Globus pallidus (tissue), 1 donor: ENCODE measurements at places on chromosomes 2 and 18.

- DNase-seq = no peak
Measured at GRCh38 chr2:212348501-212348900, 190.1 kb downstream of the ERBB4 start.

- DNase-seq = peak; percentile 74
Measured at GRCh38 chr2:65264821-65265670, 37.4 kb downstream of the ACTR2 start.

- DNase-seq = no peak
Measured at GRCh38 chr2:43427032-43427424, 168.8 kb downstream of the THADA start.

DNA sequence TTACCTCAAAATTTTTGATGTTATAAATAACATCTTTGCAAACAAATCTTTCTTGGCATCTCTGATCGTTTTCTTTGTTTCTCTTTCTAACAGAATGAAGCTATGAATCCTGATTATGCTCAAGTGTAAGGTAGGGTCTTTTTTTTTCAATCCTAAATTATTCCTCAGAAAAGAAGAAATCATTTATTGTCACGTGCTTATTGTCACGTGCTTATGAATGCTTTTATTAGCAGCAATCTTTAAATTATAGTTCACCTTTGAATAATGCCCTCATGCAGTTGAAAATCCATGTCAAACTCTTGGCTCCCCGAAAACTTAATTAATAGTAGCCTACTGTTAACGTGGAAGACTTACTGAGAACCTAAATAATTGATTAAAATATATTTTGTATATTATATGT, 39.2 kb upstream of the EPAS1 start:
- DNase-seq = no peak

- DNase-seq = no peak
Measured at GRCh38 chr2:238169708-238170251, 11.0 kb downstream of the ERFE start.

GRCh38 chr2:20443276-20443920, 3.5 kb upstream of the RHOB start:
- DNase-seq = peak; percentile 70

DNA sequence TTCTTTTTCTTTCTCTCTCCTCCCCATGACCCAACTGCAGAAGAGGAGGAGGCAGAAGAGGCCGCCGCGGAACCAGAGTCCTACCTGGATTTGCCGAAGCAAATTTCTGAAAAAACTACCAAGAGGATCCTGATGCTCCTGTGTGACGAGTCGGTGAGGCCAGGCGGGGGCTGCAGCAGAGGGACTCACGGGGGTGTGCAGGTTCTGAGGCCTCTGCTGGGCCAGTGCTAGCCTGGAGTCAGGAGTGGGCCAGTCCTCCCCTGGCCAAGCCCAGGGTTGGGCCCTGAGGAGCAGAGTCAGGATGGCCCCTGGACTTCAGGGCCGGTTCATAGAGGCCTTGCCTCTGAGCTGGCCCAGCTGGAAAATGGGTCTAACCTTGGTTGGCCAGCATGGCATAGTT, 29.3 kb downstream of the OTOF start:
- no peak for DNase-seq

DNA sequence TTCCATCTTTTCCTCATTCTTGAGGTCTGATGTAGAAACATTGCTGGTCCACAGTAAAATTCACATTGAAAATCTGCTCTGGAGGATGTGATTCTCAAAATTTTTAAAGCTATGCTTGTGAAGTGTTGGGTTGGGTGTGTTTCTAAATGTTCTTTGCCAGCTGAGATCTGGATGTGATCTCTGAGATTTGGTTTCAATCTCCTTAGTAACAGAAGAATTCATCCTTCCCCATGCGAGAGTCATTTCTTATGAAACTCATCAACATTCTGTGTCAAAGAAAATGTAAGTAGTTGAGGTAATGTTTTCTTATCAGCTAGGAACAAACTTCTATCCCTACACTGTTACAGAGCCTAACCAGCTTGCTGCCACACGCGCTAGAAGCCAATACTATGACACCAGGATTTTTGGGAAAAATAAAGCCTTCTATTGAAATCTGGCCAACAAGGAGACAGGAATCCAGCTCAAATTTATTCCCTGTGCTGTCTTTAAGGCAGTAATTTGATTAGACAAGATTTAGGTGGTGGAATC, 134.9 kb downstream of the PTH2R start:
- no peak for DNase-seq

DNA sequence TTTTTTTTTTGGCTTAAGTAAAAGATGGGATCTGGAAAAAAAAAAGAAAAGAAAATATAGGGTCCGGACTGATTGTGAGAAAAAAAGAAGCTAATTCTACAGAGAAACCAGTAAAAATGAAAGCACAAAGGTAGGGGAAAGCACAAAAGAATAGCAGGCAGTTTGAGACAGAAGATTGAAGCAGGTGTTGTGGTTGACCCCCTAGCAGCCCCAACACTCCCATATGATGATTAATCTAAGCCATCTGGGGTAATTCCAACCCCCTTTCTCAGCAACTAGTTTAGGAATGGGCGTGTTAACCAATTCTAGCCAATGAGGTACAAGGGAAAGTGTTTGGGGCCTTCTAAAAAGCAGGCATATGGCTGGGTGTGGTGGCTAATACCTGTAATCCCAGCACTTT, 77.0 kb downstream of the MBD2 start:
- no peak for DNase-seq

DNA sequence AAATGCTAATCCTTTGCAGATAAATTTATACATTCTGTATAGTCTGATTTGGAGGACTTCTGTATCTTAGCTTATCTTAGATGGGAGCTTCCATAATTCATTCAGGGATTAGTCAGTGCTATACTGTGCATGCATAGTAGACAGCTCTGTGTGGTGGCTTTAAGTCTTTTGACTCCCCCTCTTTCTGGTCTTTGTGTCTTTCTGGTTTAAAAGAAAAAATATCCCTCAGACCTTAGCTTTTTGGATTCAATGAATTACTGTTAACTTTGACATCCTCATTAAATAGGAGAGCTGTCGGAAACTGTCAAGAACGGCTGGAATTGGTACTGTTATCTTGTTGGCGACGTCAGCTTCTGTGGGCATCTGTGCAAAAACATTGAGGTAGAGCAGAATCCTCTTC, 130.4 kb downstream of the SPTBN1 start:
- DNase-seq = no peak

DNA sequence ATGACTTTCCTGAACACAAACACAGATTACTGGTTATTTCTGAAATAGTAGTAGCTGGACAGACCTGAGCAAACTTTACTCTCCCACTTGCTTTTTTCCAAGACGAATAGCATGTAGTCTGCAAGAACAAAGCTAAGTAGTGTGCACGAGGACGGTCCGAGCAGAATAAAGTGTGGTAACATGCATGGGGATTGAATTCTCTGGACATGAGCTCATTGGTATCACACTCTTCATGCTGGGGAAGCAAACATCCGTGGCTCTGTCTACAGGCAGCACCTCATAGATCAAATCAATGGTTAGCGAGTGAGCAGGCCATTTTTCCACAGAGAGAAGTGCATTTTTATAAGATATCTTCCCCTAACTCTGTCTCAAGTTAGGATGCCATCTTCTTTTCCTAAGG, 164.8 kb upstream of the STK17B start:
- no peak for DNase-seq

GRCh38 chr2:75610671-75611070, 35.9 kb upstream of the MRPL19 start:
- no peak for DNase-seq

GRCh38 chr2:19542796-19543662, 184.6 kb upstream of the OSR1 start:
- no peak for DNase-seq

DNA sequence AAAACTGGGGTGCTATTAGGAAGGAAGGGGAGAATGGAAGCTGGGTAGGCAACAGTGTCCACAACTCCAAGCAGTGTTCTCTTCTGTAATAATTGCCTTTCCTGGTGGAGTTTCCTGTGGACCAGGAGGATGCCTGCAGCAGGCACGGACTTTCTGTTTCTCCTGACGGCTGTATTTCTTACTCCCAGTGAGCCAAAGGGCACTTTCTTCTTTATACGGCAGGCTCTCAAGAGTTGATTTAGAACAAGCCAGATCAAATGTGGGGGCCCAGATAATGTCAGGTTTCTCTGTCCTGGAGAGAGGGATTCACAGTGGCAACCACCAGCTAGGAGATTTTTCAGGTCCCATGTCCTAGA, 13.0 kb upstream of the PROC start:
- no peak for DNase-seq

GRCh38 chr2:197251576-197251975, 59.0 kb downstream of the ANKRD44 start:
- DNase-seq = no peak

- no peak for DNase-seq
Measured at GRCh38 chr2:195489101-195489500, 167.9 kb upstream of the SLC39A10 start.

GRCh38 chr2:149727927-149728326, 140.4 kb upstream of the MMADHC start:
- no peak for DNase-seq

- no peak for DNase-seq
Measured at GRCh38 chr18:52963481-52963880, 623.5 kb downstream of the DCC start.

DNA sequence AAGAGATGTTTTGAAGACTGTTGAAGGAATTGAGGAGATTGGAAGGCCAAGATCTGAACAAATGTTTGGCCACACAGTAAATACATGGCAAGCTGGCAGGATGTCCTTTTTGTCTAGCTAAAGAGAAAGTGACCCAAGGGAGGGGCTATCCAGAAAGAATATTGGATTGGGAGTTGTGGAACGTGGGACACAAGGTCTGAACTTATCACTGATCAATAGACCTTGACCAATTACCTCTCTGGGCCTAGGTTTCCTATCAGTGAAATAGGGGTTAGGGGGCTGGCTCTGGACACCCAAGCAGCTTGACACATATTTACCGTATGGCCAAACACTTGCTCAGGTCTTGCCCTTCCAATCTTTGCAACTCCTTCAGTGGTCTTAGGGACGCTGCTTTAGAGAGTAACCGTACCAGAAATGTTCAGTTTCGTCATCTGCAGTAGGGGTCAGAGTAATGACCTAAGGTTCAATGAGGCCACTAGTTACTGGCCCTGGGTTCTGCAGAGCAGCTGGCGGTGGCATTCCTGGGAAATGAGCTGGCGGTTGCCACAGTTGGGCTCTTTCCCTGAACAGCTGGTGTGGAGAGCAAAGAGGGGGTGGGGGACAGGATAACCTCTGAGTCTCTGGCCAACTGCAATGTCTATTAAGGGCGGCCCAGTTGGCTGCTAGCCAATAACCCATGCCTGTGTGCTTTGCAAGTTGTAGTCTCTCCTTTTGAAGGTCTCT, 70.1 kb upstream of the STPG4 start:
- no peak for DNase-seq

- no peak for DNase-seq
Measured at GRCh38 chr18:26566874-26567555, 18.7 kb upstream of the KCTD1 start.

DNA sequence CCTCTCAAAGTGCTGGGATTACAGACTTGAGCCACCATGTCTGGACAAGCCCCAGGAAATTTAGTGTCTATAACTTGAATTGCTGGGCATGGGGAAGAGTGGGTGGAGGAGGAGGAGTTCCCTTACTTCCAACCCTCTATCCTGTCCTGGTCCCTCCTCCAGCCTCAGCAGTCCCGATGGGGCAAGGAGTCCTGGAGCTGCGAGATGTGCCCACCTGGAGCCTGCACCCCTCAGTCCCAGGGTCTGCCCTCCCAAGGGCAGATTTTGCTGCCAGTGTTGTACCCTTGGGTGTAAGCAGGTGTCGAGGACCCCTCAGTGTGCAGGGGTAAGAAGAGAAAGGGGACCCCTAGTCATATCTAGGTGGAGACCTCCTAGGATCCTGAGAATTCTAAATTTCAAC, 2.8 kb downstream of the VAMP8 start:
- DNase-seq = no peak

DNA sequence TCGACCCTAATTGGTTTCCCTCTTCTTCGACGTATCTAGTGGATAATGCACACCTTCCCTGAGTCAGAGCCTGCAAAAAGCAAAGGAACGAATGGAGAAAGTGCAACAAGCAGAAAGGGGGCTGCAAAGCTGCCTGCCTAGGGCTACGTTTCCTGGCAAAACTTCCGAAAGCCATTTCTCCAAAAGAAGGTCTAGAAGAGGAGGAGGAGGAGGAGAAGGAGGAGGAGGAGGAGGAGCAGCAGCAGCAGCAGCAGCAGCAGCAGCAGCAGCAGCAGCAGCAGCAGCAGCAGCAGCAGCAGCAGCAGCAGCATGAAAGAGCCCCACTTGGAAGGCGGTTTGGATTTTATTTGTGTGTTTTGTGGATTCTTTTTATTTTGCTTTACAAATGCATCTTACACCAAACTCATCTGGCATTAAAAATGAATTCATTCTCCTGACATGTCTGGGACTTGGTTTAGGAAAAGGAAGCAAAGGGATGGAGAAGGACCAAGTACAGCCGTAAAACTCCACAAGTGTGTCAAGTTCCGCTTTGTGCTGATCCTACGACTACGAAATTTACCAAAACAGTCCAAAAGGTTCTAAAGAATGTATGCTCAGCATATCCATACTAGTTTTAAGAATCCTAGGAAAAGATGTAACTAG, 2.0 kb downstream of the TCF4 start:
- DNase-seq = peak; percentile 78

DNA sequence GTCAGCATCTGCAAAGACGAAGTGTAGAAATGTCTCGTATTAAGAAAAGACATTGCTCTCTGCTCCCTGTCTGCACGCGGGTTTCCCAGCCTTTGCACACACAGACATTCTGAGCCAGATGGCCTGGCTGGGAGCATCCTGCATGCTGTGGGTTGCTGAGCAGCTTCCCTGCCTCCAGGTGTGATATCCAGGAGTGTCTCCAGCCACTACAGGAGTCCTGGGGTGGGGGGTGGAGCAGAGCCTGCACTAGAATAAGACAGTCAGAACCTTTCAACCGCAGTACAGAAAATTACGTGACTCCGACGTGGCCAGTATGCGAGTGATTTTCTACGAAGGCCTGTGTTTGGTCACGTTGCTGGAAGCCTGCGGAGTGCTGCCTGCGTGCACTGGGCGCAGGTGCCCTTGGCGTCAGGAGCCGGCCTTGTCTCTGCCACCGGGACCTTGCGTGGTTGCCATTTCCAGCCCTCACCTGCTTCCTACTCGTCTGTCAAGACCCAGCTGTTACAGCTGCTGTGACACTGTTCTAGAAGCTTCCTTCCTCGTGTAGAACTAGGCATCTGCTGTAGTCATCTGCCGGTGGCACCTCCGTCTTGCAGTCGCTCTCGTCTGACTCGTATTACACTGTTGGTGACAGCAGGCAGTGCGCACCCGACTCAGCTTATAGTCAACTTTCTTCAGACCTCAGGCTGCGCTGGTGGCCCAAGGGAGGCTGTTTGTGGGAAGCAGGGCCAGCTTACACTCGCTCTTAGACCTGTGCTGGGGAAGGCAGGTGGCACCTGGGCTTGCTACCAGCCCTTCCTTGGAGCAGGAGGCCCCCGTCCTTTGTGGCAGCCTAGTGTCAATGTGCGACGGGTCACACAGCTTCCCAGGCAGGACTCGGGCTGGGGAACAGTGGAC, 11.2 kb downstream of the CTDP1 start:
- DNase-seq = no peak

- DNase-seq = peak; percentile 7
Measured at GRCh38 chr18:14089191-14089590, 43.0 kb downstream of the ZNF519 start.
